SK-N-SH (cell line): ENCODE measurements at places on chromosomes 1 and 21. TPM values are rescaled to one million over a fixed set of nuclear protein-coding genes. Genes with fewer than 3 reads are reported as not detected.

DNA sequence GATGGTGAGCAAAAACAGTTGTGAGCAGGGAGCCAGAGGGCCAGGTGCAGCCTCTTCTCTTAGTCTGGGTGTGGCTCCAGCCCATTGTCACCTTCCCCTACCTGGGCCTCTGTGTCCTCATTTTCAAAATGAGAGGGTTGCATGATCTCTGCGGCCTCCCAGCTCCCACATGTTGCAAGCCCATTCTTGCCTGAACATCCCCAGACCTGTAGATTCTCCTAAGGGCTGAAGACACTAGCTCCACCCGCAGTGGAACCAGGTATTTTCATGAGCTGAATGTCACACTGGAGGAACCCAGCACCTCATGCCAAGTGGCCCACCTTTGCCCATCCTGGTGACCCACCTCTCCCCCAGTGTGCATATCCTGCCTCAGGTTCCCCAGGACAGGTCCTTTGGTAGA, 12.3 kb downstream of the IKBKE start:
- no peaks in the 10 kb centered on the region for H3K27me3 ChIP-seq
- no peak overlapping the region for H3K27ac ChIP-seq
- no peak for DNase-seq
- peaks cover 11% of the 10 kb centered on the region for H3K36me3 ChIP-seq
- no peak overlapping the region for H3K4me3 ChIP-seq

DNA sequence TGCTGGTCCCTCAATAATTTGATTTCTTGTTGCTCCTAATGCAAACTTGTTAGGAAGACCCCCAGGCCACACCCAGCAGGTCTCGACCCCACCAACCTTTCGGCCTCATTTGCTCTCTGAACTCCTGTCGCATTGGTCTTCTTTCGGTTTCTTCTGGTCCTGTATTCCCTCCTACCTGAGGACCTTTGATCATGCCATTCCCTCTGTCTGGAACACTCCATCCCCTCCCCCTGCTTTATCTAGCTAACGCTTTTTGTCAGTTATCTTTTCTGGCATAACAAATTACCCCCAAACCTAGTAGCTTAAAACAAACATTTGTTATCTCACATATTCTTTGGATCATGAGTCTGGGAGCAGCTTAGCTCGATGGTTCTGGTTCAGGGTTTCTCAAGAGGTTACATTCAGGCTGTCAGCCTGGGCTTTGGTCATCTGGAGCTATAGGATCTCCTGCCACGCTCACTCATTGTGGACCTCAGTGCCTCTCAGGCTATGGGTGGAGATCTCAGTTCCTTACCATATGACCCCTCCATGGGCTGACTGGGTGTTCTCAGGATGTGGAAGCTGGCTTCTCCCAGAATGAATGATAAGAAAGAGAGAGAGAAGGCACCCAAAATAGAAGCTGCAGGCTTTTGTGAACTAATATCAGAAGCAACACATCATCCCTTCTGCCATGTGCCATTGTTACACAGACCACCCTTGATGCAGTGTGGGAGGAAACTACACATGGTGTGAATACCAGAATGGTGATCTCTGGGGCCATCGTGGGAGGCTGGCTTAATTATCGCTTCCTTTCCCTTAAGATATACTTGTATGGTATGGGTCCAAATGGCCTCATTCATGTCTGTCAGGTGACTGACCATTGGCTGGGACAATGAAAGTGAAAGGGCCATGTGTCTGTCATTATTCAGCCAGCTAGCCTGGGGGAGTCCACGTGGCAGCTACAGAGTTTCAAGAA, 29.1 kb upstream of the BCAR3 start:
- no peak for DNase-seq
- no peaks in the 10 kb centered on the region for H3K36me3 ChIP-seq
- H3K27me3 ChIP-seq: no peaks in the 10 kb centered on the region
- no peak overlapping the region for H3K4me3 ChIP-seq
- no peak overlapping the region for H3K27ac ChIP-seq
- H3K4me1 ChIP-seq: peaks cover 25% of the 10 kb centered on the region

- no peak for DNase-seq
- no peaks in the 10 kb centered on the region for H3K4me1 ChIP-seq
- no peaks in the 10 kb centered on the region for H3K36me3 ChIP-seq
These were observed 67.3 kb downstream of the TGFBR3 start for GRCh38 chr1:91818713-91818975.

- no peak overlapping the region for H3K4me3 ChIP-seq
- H3K27ac ChIP-seq: no peak overlapping the region
These were observed 6.7 kb downstream of the TAGLN2 start for GRCh38 chr1:159918352-159919200.

- H3K4me1 ChIP-seq: no peaks in the 10 kb centered on the region
- no peak overlapping the region for H3K27ac ChIP-seq
- no peaks in the 10 kb centered on the region for H3K27me3 ChIP-seq
- no peaks in the 10 kb centered on the region for H3K36me3 ChIP-seq
These were observed 430.1 kb upstream of the PTBP2 start for GRCh38 chr1:96291468-96291867.

DNA sequence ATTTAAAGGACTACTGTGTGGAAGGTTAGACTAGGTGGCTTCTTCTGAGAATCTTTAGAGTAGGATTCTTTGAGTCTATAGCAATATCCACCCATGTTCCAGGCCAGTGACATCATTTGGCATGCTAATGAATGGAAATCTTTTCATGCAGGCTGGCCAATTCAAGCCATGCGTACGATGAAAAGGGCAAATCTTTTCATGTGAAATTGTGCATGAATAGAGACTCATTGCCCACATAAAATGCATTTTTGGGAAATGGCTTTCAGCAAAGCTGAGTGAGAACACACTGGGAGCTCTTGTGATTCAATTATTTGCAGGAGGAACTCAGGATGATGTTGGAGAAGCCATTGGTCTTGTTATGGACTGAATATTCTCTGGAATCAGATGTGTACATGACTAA, 324.9 kb upstream of the DAB1 start:
- H3K4me1 ChIP-seq: no peaks in the 10 kb centered on the region
- H3K27ac ChIP-seq: no peak overlapping the region
- no peak for DNase-seq
- no peaks in the 10 kb centered on the region for H3K27me3 ChIP-seq
- H3K4me3 ChIP-seq: no peak overlapping the region
- H3K36me3 ChIP-seq: no peaks in the 10 kb centered on the region

GRCh38 chr1:225883616-225884265, 1.6 kb upstream of the TMEM63A start:
- no peak overlapping the region for H3K27ac ChIP-seq
- no peaks in the 10 kb centered on the region for H3K36me3 ChIP-seq
- H3K4me1 ChIP-seq: no peaks in the 10 kb centered on the region
- no peaks in the 10 kb centered on the region for H3K27me3 ChIP-seq
- DNase-seq: no peak

GRCh38 chr1:39926820-39927219, 25.1 kb upstream of the MYCL start:
- DNase-seq: no peak
- no peaks in the 10 kb centered on the region for H3K36me3 ChIP-seq
- peaks cover 3% of the 10 kb centered on the region; the same call in 1 of the 2 replicates for H3K4me1 ChIP-seq

- no peak for DNase-seq
- H3K36me3 ChIP-seq: peaks cover 12% of the 10 kb centered on the region; the same call in 1 of the 2 replicates
- no peaks in the 10 kb centered on the region for H3K27me3 ChIP-seq
- H3K4me1 ChIP-seq: no peaks in the 10 kb centered on the region
These were observed 54.8 kb downstream of the NPHP4 start for GRCh38 chr1:5937373-5937857.

DNA sequence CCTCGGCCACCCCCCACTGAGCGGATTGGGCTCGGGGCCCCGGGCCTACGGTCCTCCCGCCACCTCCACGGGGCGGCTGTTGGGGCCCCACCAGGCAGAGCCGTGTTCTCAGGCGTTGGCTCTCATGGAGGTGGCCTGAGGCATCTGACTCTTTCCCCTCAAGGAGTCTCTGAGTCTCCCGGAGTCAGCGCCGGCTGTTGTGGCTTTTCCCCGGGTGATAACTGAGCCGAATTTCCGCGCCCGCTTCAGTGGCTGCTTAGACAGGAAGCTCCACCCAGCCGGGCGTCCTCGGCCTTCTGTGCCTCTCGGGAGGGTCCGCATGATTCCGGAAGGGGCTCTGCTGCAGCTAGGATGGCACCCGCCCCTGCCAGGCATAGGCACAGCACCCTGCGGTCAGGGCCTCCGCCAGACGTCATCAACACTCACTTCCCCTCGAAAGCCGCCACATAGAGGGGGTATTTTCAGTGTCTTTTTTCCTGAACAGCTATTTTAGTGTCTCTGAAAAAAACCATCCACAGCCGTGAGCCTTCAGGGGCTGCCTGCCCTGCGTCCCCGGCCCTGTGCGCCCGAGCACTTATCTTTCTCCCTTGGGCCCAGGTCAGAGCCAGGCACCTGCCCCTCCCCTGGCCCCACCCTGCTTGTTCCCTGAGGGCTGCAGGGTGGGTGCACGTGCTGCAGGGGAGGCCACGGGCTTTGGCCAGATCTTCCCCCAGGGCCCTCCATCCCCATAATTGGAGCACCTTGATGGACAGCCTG, 72.9 kb downstream of the SKI start:
- H3K4me1 ChIP-seq: peaks cover 46% of the 10 kb centered on the region; the same call in 1 of the 2 replicates
- H3K4me3 ChIP-seq: no peak overlapping the region
- peak overlapping the region; percentile 83; the same call in 1 of the 2 replicates for H3K27ac ChIP-seq
- no peaks in the 10 kb centered on the region for H3K27me3 ChIP-seq
- H3K36me3 ChIP-seq: peaks cover 28% of the 10 kb centered on the region; the same call in 1 of the 2 replicates

GRCh38 chr1:149962736-149963135, 26.1 kb upstream of the MTMR11 start:
- 0 out of 2 replicates have a peak, but pooled peaks cover 3% of the 10 kb centered on the region for H3K4me1 ChIP-seq
- peak overlapping the region; percentile 19; the same call in 1 of the 2 replicates for H3K27ac ChIP-seq
- DNase-seq: no peak
- peaks cover 81% of the 10 kb centered on the region for H3K36me3 ChIP-seq
- no peaks in the 10 kb centered on the region for H3K27me3 ChIP-seq

DNA sequence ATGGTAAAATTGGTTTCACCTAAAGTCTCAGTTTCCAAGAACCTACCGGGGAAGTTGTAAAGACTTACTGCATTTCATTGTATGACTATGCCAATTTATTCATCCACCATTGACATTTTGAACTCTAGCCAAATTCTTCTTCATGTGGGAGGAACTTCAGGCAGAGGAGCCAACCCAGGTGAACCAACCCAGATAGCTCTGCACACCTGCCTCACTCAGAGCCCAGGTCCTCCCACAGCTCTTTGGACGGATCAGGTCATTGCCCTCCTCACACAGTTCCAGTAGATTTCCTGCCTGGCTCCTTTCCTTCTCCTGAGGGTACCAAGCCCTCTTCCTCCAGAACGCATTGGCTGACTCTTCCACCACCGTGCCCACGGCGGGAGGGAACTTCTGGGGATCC, 121.7 kb downstream of the DTL start:
- DNase-seq: no peak
- H3K4me1 ChIP-seq: peaks cover 2% of the 10 kb centered on the region; the same call in 1 of the 2 replicates
- no peaks in the 10 kb centered on the region for H3K36me3 ChIP-seq
- no peak overlapping the region for H3K27ac ChIP-seq
- H3K4me3 ChIP-seq: no peak overlapping the region

DNA sequence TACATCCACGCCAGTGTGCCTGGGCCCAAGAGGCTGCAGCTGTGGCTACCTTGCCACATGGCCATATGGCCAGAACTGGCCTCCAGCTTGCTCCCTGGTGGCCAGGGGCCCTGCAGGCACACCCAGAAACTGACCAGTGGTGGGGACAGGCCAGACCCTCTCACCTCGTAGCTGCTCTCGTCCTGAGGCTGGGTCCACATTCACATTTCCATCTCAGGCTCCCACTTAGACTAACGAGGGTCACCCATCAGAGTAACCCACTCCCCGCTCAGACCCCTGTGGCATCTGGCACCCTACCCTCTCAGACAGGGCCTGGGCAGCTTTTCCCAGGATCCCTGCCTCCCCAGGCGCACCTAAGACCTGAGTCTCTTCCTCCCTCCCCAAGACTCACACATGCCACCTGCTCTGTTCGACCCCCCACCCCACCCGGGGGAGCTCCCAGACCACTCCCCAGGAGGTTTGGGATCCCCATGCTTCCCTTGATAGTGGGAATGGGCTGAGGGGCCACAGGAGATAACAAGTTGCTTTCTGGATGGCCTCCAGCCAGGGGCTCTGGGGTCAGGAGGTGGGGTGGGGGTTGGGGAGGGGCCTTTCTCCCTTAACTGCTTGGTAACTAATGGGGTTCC, 21.3 kb upstream of the RNU1-4 start:
- peak; percentile 39 for DNase-seq
- H3K36me3 ChIP-seq: no peaks in the 10 kb centered on the region
- H3K4me3 ChIP-seq: no peak overlapping the region
- H3K4me1 ChIP-seq: no peaks in the 10 kb centered on the region
- H3K27ac ChIP-seq: no peak overlapping the region
- H3K27me3 ChIP-seq: no peaks in the 10 kb centered on the region

- DNase-seq: no peak
- peaks cover 47% of the 10 kb centered on the region for H3K36me3 ChIP-seq
- H3K27me3 ChIP-seq: no peaks in the 10 kb centered on the region
- H3K4me1 ChIP-seq: no peaks in the 10 kb centered on the region
- no peak overlapping the region for H3K4me3 ChIP-seq
These were observed 126.8 kb downstream of the PIK3R3 start for GRCh38 chr1:46005594-46005993.

- no peak overlapping the region for H3K4me3 ChIP-seq
- H3K36me3 ChIP-seq: no peaks in the 10 kb centered on the region
- H3K4me1 ChIP-seq: no peaks in the 10 kb centered on the region
- H3K27ac ChIP-seq: no peak overlapping the region
- H3K27me3 ChIP-seq: no peaks in the 10 kb centered on the region
- no peak for DNase-seq
These were observed 129.2 kb downstream of the NTPCR start for GRCh38 chr1:233079574-233079973.

- H3K4me3 ChIP-seq: no peak overlapping the region
- no peak overlapping the region for H3K27ac ChIP-seq
- H3K27me3 ChIP-seq: no peaks in the 10 kb centered on the region
- peaks cover 11% of the 10 kb centered on the region; the same call in 1 of the 2 replicates for H3K36me3 ChIP-seq
- DNase-seq: no peak
- H3K4me1 ChIP-seq: no peaks in the 10 kb centered on the region
These were observed 26.6 kb downstream of the FAM151A start for GRCh38 chr1:54596756-54597155.

DNA sequence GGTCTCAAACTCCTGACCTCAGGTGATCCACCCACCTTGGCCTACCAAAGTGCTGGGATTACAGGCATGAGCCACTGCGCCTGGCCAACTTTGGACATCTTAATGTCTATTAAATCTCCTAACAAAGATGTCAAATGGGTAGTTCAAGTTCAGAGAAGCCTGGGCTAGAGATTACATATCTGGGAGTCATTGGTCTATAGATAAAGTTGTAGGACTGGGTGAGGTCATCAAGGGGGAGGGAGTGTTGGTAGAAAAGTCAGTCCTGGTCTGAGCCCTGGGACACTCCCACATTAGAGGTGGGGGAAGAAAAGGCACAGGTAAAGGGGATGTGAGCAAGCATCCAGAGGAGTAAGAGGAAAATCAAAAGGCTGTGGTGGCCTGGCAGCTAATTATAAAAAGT, 6.6 kb downstream of the UBIAD1 start:
- DNase-seq: no peak
- peaks cover 6% of the 10 kb centered on the region; the same call in 1 of the 2 replicates for H3K4me1 ChIP-seq
- no peak overlapping the region for H3K27ac ChIP-seq
- H3K4me3 ChIP-seq: no peak overlapping the region
- no peaks in the 10 kb centered on the region for H3K27me3 ChIP-seq

PLEKHN1 gene
- not detected in 2 replicates for polyA plus RNA-seq

LAX1 gene
- 0.03 and 0.08 TPM in 2 replicates for polyA plus RNA-seq

LIN28A gene
- not detected in 2 replicates for polyA plus RNA-seq

FAM177B gene
- polyA plus RNA-seq: not detected in 2 replicates

ZNF326 gene
- polyA plus RNA-seq: 16.4 and 18.0 TPM in 2 replicates

ATAD3C gene
- 0.38 and 0.49 TPM in 2 replicates for polyA plus RNA-seq

CYP4Z1 gene
- not detected in 2 replicates for polyA plus RNA-seq

AMY1A gene
- not detected in 2 replicates for polyA plus RNA-seq

LYPLAL1 gene
- 11.2 and 15.6 TPM in 2 replicates for polyA plus RNA-seq

IL19 gene
- not detected in 2 replicates for polyA plus RNA-seq

SPATA46 gene
- not detected in 2 replicates for polyA plus RNA-seq

RHOU gene
- polyA plus RNA-seq: 0.36 and 0.44 TPM in 2 replicates

KMO gene
- not detected in 2 replicates for polyA plus RNA-seq

CR1L gene
- not detected in 2 replicates for polyA plus RNA-seq

TPRG1L gene
- polyA plus RNA-seq: 25.9 and 35.5 TPM in 2 replicates
